Colonic mucosa (tissue), 4 donors: ENCODE measurements at places on chromosomes 6 and 20. TPM values are rescaled to one million over a fixed set of nuclear protein-coding genes. Genes with fewer than 3 reads are reported as not detected.
A peak's percentile ranks its signal among the peaks of the same experiment; 100 is the strongest.

- peaks cover 5% of the 10 kb centered on the region for H3K4me1 ChIP-seq
- H3K4me3 ChIP-seq = no peak overlapping the region
Measured at GRCh38 chr20:25356271-25356933, 34.2 kb downstream of the ABHD12 start.

- H3K4me3 ChIP-seq = no peak overlapping the region
- H3K27me3 ChIP-seq = no peaks in the 10 kb centered on the region
- H3K27ac ChIP-seq = no peak overlapping the region
- H3K36me3 ChIP-seq = no peaks in the 10 kb centered on the region
- H3K4me1 ChIP-seq = peaks cover 7% of the 10 kb centered on the region
- DNase-seq = no peak
Measured at GRCh38 chr6:2247664-2248063, 2.3 kb upstream of the GMDS start.

DNA sequence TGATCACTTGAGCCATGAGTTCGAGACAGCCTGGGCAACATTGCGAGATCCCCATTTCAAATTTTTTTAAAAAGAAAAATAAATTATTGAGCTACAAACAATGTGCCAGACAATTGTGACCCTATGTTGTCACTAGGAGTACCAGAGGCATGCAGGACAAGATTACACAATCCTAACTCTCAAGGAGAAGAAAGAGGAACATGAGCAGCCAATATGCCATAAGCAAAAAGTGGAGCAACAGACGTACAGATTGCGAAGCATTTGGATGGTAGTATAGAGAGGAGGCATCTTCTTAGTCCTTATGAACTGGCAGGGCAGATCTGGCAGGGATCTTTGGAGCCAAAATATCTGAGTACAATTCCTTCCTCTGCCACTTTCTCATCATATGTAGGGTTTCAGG, 156.4 kb downstream of the OR2B2 start:
- H3K4me3 ChIP-seq = no peak overlapping the region
- no peaks in the 10 kb centered on the region for H3K27me3 ChIP-seq
- H3K36me3 ChIP-seq = no peaks in the 10 kb centered on the region
- no peak overlapping the region for H3K27ac ChIP-seq
- H3K4me1 ChIP-seq = no peaks in the 10 kb centered on the region

GRCh38 chr6:46948699-46949098, 27.0 kb upstream of the ADGRF5 start:
- H3K27me3 ChIP-seq = no peaks in the 10 kb centered on the region
- H3K4me1 ChIP-seq = no peaks in the 10 kb centered on the region
- no peak for DNase-seq
- H3K4me3 ChIP-seq = no peak overlapping the region
- no peaks in the 10 kb centered on the region for H3K36me3 ChIP-seq

DNA sequence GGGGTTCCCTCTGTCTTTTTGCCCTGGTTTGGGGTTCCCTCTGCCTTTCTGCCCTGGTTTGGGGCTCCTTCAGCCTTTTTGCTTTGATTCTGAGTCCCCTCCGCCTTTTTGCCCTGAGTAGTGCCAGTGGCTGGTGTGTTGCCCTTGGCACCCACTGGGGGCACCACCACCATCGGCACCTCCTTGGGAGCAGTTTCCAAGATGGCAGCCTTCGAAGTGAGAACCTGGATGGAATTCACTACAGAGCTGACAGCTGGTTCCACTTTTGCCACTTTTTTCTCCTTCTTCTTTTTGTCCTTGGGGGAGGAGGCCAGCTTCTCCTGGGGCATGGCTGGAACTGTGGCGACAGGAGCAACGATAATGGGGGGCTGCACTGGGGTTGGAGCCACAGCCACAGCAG, 22.2 kb downstream of the RRBP1 start:
- H3K4me3 ChIP-seq = no peak overlapping the region
- peaks cover 7% of the 10 kb centered on the region for H3K36me3 ChIP-seq
- H3K4me1 ChIP-seq = peaks cover 6% of the 10 kb centered on the region
- no peak overlapping the region for H3K27ac ChIP-seq

SLC16A10 gene
- total RNA-seq = 6.0 TPM

DNA sequence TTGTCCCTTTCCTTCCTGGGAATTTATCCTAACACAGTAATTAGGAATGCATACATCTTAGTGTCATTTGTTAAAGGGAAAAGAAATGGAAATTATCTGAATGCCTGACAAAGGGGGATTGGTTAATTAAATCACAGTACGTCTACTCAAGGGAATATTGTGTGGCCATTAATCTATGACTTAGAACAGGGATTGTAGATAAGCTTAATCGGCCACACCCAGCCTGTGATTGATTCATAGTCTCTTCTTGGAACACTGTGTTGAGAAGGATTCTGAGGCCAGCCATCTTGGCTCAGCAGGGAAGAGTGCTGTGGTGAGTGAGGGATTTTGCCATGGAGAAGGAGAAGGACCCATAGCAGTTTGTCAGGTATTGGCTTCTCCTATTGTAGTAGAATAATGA, 50.5 kb downstream of the CTNNBL1 start:
- H3K4me1 ChIP-seq = no peaks in the 10 kb centered on the region
- H3K27me3 ChIP-seq = no peaks in the 10 kb centered on the region
- H3K36me3 ChIP-seq = no peaks in the 10 kb centered on the region
- no peak for DNase-seq

- no peaks in the 10 kb centered on the region for H3K4me1 ChIP-seq
- no peak overlapping the region for H3K27ac ChIP-seq
- H3K36me3 ChIP-seq = no peaks in the 10 kb centered on the region
- no peaks in the 10 kb centered on the region for H3K27me3 ChIP-seq
Measured at GRCh38 chr6:141354191-141354955, 778.4 kb upstream of the GJE1 start.

- no peak for DNase-seq
- no peaks in the 10 kb centered on the region for H3K27me3 ChIP-seq
- H3K4me3 ChIP-seq = no peak overlapping the region
- H3K36me3 ChIP-seq = no peaks in the 10 kb centered on the region
- H3K4me1 ChIP-seq = no peaks in the 10 kb centered on the region
Measured at GRCh38 chr6:158825038-158825950, 6.1 kb upstream of the EZR start.

DNA sequence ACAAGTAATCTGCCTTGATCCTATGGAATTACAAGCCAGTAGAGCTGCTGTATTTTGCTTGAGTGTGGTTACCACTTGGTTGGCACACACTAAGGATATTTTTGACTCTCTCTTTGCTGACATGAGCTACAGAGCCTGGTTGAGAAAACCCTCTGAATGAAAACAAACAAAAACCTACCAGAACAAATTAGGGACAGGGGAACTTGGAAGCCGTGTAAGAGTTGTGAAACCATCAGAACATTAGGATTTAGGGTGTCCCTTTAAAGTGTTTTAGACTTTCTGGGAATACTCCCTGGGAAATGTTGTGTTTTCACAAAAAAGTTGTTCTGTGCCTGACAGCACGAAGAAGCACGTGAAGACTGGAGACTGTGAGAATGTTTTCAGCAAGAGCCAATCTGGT, 20.5 kb upstream of the PDE7B start:
- no peaks in the 10 kb centered on the region for H3K27me3 ChIP-seq
- no peaks in the 10 kb centered on the region for H3K36me3 ChIP-seq
- no peak overlapping the region for H3K4me3 ChIP-seq
- DNase-seq = no peak

VGLL2 gene
- total RNA-seq = not detected

SDC4 gene
- 146 TPM for total RNA-seq

DNA sequence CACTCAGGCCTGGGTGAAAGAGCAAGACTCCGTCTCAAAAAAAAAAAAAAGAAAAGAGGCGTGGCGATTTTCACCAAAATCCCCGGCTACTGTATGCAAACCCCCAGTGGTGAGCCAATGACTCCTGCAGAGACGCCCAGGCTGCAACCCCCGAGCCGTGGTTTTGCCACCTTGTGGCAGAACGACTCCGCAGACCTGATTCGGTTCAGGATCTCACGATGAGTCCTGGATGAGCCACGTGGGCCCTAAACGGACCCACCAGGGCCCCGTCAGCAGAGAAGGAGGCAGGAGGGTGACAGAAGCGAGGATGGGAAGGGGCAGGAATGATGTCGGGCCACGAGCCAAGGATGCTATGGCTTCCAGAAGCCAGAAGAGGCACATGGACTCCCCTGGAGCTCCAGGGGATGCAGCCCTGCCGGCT, 42.5 kb downstream of the SLC2A4RG start:
- no peak for DNase-seq
- H3K27me3 ChIP-seq = no peaks in the 10 kb centered on the region
- no peaks in the 10 kb centered on the region for H3K36me3 ChIP-seq

ARFGEF3 gene
- total RNA-seq = 23.8 TPM

KHDRBS2 gene
- 1.2 TPM for total RNA-seq

LY6G6F gene
- total RNA-seq = not detected

GRCh38 chr20:51426718-51427650, 115.5 kb downstream of the NFATC2 start:
- H3K4me3 ChIP-seq = no peak overlapping the region
- no peak overlapping the region for H3K27ac ChIP-seq
- no peaks in the 10 kb centered on the region for H3K36me3 ChIP-seq

DNA sequence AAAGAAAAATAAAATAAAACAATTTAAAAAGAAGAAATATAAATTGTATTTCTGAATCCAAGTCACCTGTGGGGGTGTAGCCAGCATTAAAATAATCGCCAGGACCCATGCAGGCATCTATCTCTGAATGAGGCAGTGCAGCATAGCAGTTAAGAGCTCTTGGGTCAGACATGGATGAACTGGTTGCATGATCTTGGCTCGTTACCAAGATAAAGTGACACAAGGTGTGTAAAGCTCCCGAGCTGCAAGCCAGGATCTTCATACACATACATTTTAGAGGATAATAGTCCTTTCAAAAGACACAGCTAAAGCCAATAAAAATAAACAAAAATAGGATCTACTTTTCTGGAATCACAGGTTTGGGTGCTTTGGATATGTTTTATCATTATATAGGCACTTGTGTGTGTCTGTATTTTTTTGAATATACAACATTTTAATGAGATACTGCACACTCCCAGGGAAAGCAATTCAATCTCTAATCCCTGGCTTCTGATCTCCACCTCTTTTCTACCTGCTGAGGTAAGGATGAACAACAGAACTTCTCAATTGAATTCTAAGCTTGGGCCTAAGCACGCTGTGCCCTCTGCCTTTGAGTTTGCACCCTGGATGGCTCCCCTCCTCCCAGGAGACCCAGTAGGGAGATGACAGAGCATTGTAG, 8.9 kb downstream of the TRIM10 start:
- H3K27me3 ChIP-seq = no peaks in the 10 kb centered on the region
- no peak for DNase-seq
- H3K4me1 ChIP-seq = no peaks in the 10 kb centered on the region
- H3K4me3 ChIP-seq = no peak overlapping the region
- no peaks in the 10 kb centered on the region for H3K36me3 ChIP-seq
- H3K27ac ChIP-seq = no peak overlapping the region

- DNase-seq = no peak
- no peak overlapping the region for H3K4me3 ChIP-seq
- H3K27me3 ChIP-seq = no peaks in the 10 kb centered on the region
- H3K27ac ChIP-seq = no peak overlapping the region
Measured at GRCh38 chr6:118739696-118740353, 88.4 kb upstream of the CEP85L start.

- no peak overlapping the region for H3K27ac ChIP-seq
Measured at GRCh38 chr6:157307661-157308060, 15.7 kb downstream of the TMEM242 start.

GRCh38 chr6:108293527-108294296, 1.1 kb upstream of the AFG1L start:
- peak overlapping the region; percentile 65 for H3K4me3 ChIP-seq
- H3K36me3 ChIP-seq = no peaks in the 10 kb centered on the region
- peak overlapping the region; percentile 94 for H3K27ac ChIP-seq
- no peak for DNase-seq

DNA sequence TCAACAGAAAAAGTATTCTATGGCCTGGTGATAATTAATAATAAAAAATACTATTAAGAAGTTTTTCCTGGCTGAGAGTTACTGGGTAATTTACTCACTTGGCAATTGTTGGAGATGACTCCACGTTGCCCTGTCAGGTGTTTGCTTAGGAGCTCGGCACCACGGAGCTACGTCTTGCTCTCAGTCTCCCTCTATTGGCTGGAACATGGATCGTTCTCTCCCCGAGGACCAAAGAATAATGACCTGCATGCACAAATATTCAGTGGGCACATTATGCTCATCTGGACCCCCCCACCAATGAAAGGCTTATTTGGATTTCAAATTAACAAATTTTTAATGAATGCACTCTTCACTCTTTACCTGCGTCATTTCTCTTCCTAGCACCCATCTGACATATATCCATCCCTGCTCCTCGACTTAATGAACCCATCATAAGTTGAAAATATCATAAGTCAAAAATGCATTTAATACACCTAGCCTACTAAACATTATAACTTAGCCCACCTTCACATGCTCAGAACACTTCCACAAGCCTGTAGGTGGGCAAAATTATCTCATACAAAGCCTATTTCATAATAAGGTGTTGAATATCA, 71.0 kb upstream of the CD83 start:
- H3K27me3 ChIP-seq = no peaks in the 10 kb centered on the region
- H3K27ac ChIP-seq = no peak overlapping the region
- H3K4me1 ChIP-seq = no peaks in the 10 kb centered on the region

DNA sequence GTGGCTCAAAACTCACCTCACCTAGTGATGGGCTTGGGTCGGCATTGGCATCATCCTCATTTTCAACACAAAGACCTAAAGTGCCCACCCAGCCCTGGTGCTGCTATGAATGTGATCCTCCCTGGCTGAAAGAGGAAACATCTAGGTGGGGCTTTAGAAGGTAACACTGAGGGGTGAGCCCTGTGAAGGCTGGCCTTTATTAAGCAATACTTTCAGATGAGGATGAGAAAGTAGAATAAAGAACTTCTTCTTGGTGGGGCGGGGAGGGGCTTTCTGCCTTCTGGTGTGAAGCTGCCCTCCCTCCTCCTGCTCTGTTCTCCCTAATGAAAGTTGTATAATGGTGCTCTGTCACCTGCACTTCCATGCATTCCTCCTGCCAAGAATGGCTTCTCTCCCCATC, 133.0 kb upstream of the TRAF3IP2 start:
- H3K36me3 ChIP-seq = no peaks in the 10 kb centered on the region
- H3K27me3 ChIP-seq = no peaks in the 10 kb centered on the region
- no peak for DNase-seq
- H3K4me3 ChIP-seq = no peak overlapping the region
- no peak overlapping the region for H3K27ac ChIP-seq
- H3K4me1 ChIP-seq = no peaks in the 10 kb centered on the region

DNA sequence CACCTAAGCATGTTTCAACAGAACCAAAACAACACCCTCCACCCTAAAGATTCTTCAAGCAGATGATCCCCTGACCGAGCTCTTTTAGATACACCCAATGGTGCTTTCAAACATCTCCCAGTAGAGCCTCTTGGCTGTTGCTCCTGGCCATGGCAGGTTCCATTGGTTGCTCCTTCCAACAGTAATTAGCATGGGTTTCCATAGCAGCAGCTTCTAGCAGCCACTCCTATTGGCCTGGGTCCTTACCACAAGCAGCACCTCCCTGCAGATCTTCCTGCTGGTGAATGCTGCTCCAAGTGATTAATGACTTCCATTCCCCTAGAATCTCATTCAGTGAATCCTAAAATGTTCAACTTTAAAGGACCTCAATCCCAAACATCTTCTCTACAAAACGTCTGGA, 13.9 kb downstream of the CCN2 start:
- no peak overlapping the region for H3K27ac ChIP-seq
- no peak overlapping the region for H3K4me3 ChIP-seq
- DNase-seq = no peak
- H3K36me3 ChIP-seq = no peaks in the 10 kb centered on the region
- no peaks in the 10 kb centered on the region for H3K4me1 ChIP-seq

TSPO2 gene
- not detected for total RNA-seq
